ENCODE measurements at places on chromosomes 2 and 18.
A peak's percentile ranks its signal among the peaks of the same experiment; 100 is the strongest.

GRCh38 chr18:23405636-23406035, 47.5 kb upstream of the RIOK3 start:
- DNase-seq = no peak

- DNase-seq = no peak
These were observed 385.8 kb downstream of the ZEB2 start for GRCh38 chr2:144133936-144134665.

GRCh38 chr18:12911025-12911928, 27.2 kb upstream of the PTPN2 start:
- DNase-seq = no peak

DNA sequence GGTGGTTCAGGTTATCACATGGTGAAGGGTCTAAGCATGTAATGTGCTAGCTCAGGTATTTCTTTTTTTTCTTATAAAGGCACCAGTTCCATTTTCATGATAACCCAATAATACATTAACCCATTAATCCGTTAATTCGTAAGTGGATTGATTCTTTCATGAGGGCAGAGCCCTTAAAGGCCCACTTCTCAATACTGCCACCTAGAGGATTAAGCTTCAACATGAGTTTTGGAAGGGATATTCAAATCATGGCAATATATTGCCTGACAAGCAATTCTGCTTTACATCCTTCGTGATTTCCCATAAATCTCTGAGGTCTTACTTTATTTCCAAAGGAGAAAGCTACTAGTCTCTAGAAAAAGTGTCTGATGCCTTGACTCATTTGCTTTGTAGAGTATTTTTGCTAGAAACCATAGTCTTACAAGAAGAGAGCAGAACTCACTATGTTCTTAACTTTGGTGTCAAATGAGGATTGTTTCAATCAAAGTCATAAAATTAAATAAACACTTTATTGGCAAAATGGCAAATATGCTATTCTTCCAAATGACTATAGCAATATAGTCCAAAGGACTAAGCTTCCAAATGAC, 271.3 kb downstream of the KCNS3 start:
- DNase-seq = peak; percentile 49

DNA sequence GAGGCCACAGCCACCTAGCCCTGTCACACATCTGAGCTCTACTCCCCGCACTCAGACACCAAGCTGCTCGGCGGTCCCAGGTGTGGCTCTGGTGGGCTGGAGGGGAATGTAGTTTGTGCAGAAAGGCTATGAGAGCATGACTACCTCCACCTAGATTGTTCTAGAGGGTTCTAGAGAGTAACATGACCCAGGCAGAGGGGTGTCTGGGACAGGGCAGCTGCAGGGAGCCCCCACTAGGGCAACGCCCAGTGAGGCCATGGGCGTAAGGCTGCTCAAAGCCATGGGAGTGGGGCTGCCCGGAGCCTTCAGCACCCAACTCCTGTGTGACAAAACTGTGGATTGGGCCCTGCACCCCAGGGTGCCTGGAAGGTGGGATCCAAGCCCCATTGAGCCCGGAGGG, 511.4 kb upstream of the MYT1L start:
- no peak for DNase-seq

GRCh38 chr2:64086347-64087082, 57.7 kb downstream of the PELI1 start:
- no peak for DNase-seq

DNA sequence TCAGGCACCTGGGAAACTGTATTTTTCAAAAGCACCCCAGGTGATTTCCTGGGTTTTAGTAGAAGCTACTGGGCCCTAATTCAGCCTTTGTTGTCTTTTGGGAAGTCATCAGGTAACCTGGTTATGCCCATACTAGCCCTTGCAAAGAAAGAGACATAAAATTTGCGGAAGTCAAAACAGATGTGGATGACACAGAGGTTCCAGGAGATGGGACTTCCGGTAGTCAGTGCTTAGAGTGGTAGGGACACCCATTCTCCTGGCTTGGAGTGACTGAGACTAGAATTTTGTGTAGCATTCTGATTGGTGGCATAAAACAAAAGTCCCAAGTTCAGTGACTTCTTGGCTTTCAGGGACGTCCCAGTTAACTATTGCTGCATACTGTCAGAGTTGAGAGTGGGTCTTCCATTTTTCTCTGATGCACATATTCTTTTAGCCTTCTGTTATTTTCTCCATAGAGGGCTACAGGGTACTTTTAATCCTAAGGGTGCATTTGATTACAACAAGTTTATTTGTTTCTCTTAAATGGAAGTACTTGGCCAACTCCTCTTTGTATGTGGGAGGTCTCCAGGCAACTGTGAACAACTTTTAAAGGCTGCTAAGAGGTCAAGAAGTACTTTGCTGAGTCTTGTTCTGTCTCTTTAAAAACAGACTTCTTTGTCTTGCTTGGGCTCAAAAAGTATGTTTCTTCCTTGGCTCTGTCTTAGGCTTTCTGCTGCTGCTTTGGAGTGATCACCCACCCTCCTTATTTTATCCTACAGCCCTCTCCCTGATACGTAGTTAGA, 8.8 kb downstream of the NAB1 start:
- no peak for DNase-seq

GRCh38 chr2:111121828-111122630, 1.3 kb downstream of the BCL2L11 start:
- DNase-seq = peak; percentile 85

GRCh38 chr2:23456881-23457760, 72.1 kb downstream of the KLHL29 start:
- no peak for DNase-seq

DNA sequence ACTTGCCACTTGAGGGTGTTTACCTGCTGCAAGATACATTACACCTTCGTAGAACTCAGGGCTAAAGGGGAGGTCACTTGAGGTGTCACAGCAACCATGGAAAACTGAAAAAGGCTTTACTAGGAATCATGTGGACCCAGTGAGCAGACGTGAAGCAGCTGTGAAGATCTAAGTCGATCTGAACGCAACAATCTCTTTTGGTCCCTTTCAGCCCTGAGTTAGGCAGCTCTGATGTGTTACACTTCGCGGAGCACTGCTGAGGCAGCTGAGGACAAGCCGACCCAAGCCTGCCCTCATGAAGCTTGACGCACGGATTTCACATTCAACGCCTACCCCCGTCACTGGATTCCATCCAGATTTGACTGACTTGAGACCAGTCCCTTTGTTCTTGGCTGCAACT, 75.8 kb upstream of the NPAS2 start:
- DNase-seq = no peak

- DNase-seq = no peak
These were observed 506.5 kb upstream of the NRP2 start for GRCh38 chr2:205175831-205176230.

- DNase-seq = no peak
These were observed 496.2 kb upstream of the NRXN1 start for GRCh38 chr2:51528156-51528555.

DNA sequence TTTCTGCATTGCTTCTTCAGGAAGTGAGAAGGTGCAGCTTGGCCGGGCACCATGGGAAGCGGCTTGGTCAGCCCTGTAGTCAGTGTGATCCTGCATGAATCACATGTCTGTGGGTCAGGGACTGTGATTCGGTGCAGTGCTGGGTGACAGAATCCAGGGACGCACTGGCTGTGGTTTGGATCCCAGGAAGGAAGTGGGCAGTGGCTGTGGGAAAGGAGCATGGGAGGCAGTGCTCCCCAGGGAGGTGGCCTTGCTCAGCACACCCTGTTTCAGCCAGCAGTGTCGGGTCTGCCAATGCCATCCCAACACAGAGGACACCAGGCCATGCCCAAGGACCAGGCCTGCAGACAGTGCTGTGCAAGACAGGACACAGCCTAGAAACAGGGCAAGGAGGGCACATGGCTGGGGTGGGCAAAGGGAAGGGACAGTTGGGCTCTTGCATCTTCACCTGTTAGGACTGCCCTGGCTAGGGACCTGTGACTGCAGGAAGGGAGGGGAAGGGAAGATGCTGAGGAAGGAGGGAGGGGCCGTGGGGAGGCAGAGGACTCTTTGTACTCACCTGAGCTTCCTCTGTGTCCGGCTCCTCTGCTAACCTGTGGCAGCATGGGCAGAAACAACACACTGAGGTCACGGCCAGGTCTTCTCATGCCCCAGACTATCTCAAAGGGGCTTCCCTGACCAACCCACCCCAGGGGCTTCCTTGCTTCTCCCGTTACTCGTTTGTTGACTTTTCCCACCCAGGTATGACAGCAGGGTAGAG, 37.2 kb upstream of the DNMT3A start:
- no peak for DNase-seq

GRCh38 chr2:208025814-208026184, 472 bp upstream of the PLEKHM3 start:
- DNase-seq = no peak

- DNase-seq = no peak
These were observed 116.6 kb downstream of the RPIA start for GRCh38 chr2:88808083-88808482.

- DNase-seq = no peak
These were observed 57.1 kb upstream of the RAB12 start for GRCh38 chr18:8552151-8552550.

GRCh38 chr2:166230724-166231070, 102.9 kb upstream of the SCN1A start:
- no peak for DNase-seq

DNA sequence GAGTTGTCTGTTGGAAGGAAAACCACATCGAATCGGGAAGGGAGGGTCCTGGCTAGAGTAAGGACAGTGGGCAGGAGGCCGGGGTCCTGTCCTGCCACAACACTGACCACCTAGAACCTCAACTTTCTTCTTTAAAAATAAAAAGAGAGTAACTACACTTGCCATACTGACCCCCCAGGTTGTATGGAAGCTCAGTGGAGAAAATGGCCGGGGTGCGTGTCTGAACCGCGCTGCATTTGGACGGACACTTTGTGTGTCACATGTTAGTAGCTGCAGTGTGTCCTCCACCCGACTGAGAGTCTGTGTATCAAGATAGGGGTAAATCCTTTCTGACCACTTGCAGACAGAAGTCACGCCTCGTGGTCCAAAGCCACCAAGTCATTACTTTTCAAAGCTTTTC, 87.0 kb downstream of the GBX2 start:
- DNase-seq = no peak

GRCh38 chr2:205609113-205609512, 73.2 kb upstream of the NRP2 start:
- no peak for DNase-seq

GRCh38 chr2:24917086-24917485, 3.0 kb downstream of the ADCY3 start:
- no peak for DNase-seq

DNA sequence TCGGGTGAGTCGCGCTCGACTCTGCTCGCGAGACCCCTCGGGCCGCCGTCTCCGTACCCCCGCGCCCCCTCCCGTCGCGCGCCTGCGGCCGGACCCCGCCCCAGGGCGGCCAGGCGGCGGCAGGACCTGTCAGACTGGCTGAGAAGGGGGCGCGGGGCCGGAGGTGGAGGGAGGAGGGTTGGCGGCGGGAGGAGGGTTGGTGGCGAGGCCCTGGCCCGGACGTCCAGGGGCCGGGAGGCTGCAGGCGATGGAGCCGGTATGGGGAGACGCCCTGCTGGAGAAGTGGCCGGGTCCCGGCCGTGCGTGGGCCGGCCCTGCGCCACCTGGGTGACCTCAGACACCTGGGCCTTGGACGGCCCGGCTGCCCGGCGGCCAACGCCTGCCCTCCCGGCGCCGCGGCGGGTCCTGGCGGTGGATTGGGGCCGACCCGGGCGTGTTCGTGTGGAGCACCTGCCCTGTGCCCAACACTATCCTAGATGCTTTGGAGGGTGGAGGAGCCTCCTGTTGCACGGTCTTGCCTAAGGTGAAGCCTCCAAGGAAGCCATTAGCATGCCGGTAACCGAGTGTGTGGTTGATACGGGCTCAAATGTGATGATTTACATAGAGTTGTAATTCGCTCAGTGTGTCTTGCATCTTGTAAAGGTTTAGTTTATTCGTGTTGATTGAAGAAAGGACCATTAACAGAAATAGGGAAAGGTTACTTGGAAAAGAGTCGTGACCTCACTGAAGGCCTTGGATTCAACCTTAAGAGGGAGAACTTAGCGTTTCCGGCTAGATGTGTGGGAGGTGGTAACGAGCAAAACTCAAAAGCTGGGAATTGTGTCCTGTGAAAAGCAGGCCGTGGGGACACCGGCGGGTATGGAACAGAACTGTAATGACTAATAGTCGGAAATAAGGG, 550 bp downstream of the MYL12B start:
- no peak for DNase-seq

DNA sequence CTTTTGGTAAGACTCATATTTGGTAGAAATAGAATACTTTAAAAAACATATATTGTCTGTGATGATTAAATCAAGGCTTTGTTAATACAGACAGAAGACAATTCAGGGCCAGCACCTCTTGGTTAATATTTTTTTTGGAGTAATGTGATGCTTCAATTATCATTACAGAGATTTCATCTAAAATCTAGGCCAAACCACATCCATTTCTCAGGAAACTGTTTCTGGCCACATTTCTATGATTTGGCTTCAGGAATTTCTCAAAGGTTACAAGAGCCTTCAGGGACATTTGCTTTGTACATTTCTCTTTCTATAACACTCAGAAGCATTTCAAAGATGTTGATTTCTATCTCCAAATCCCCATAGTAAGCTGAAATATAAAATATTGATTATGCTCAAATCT, 614.9 kb downstream of the LRP1B start:
- no peak for DNase-seq

DNA sequence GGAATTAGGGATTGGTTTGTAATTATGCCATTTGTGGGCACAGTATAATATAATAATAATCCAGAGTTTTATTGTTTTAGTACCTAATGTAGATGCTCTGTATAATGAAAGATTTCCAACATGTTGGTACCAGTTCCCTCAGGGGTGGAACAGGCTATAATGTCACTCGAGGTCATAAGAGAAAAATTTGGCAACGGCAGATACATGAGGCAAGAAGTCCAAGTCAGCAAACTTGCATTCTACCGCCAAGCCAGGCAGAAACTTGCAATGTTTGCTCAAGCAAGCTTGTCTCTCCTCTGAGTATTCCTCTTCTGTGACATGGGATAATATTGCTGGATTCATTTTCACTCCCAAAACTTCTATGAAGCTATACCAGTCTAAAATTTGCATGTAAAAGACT, 520.0 kb upstream of the SALL3 start:
- DNase-seq = no peak

Data from NCI-H2029 (cell line).